LHCN-M2 (cell line): ENCODE measurements at places on chromosomes 6 and 20. TPM values are rescaled to one million over a fixed set of nuclear protein-coding genes. Genes with fewer than 3 reads are reported as not detected.
A peak's percentile ranks its signal among the peaks of the same experiment; 100 is the strongest.

- no peak for DNase-seq
Measured at GRCh38 chr6:111076024-111076695, 11.1 kb upstream of the SLC16A10 start.

GRCh38 chr6:121694389-121694788, 258.9 kb downstream of the GJA1 start:
- DNase-seq, result peak; percentile 60

GRCh38 chr20:38630727-38631126, 29.1 kb downstream of the ARHGAP40 start:
- no peak for DNase-seq

GRCh38 chr20:19926591-19926990, 90.6 kb upstream of the NAA20 start:
- DNase-seq, result no peak

DNA sequence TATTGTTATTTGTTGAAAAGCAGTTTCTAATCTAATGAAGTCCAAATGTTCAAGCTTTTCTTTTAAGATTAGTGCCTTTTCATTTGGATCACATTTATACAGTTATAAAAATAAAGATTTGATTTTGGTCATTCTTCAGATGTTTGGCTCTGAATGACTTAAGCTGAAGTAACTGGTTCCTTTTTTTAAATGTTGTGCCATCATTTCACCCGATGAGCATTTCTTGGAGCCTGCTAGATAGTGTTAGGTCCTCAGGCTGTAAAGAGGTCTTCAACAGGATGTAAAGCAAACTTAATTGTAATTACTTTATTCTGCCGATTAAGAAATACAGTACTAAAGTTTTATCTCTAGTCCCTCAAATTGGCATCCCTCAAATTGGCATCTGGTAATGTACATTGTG, 41.2 kb upstream of the ASIP start:
- DNase-seq, result no peak

DNA sequence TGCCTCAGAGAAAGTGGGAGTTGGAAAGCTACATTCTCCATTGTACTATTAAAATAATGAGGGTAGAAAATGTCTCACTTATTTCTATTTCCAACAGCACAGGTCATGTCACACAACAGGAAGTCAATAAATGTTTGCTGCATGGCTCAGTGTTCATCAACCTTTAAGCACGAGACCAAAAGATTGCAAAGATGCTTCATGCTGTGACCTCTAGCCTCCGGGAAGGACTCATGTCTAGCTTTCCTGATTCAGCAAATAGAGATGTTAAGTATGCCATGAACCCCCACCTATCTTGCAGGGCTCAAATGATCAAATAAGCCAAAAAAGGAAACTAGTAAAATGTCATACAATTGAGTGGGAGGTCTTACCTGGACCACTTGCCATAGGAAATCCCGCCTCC, 57.4 kb downstream of the NCOA6 start:
- DNase-seq, result peak; percentile 69

- DNase-seq, result no peak
Measured at GRCh38 chr6:128098000-128098581, 197.2 kb upstream of the THEMIS start.

DNA sequence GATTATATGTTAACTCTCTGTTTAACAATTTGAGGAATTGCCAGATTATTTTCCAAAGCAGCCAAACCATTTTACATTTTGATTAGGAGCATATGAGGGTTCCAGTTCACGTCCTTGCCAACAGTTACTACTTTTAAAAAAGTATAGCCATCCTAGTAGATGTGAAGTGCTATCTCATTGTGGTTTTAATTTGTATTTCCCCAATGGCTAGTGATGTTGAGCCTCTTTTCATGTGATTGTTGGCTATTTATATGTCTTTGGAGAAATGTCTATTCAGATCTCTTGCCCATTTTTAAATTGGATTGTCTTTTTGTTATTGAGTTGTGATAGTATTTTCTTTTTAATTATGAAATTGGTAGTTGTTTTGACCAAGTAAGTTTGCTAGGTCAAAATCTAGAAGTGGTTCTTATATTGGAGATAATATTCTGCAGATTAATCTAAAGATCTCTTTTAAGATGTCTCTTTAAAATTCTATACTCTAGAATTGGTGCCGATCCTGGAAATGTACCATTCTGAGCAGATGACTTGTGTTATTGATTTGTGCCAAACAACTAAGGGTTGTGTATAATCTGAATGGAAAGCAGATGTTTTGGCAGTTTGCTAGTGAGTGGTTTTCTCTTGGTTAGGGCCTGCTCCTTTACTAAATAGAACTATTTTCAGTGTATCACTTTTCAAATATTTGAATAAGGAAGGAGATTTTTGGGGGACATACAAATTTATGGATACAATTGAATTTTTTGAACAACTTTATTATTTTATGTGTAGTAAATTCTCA, 99.5 kb downstream of the CDKAL1 start:
- DNase-seq, result no peak

DNA sequence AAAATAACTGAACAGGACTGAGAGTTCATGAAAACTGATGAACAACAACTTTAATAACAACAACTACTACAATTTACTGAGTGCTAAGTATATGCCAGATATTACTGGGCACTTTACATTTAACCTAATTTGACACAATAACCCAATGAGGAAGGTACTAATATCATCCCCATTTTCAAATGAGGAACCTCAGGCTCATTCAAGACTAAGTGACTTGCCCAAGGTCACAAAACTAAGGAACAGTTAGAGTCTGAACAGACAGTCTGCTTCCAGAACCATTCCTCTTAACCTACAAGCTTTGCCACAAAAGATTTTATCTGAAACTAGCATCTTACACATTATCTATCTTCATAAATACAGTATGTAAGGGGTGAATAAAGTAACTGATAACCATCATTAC, 10.6 kb upstream of the NDRG3 start:
- no peak for DNase-seq

- DNase-seq, result peak; percentile 51
Measured at GRCh38 chr20:59184880-59185447, 21.3 kb downstream of the ZNF831 start.

GRCh38 chr20:1165521-1165920, 19.3 kb downstream of the TMEM74B start:
- no peak for DNase-seq

DNA sequence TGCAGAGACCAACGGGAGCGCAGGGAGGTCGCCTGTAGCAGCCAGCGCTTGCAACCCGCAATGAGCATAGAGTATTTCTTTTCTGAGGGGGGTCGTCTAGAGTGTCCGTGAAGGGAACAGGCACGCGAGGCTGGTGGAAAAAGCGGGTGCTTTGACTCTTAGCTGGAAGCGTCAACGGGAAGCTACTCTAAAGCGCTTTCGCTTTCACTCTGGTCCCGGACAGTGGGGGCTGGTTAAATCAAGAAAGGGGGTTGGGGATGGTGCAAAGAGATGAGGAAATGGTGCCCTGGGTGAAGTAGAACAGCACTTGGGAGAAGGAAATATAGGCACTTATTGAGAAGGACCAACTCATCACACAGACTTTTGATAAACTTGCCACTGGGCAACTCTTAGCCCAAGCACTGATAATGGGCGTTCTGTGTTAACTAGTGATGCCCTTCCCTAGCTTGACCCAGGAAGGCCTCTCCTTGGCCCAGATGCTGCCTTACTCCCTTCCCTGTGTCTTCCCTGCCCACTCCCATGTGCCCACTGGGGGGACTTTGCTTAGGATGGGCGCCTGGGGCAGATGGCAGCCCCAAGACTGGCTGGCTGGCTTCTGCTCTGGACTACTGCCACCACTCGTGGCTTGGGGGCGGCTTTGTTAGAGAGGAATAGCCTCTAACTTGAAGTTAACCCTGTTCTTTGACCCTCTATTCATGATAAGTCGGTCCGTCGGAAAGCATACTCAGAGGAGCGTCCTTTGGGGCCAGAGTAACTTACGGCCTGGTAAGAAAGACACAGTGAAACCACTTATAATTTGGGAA, 585 bp downstream of the PSMB9 start:
- DNase-seq, result peak; percentile 37

GRCh38 chr6:56655996-56656395, 13.3 kb upstream of the DST start:
- DNase-seq, result no peak

DNA sequence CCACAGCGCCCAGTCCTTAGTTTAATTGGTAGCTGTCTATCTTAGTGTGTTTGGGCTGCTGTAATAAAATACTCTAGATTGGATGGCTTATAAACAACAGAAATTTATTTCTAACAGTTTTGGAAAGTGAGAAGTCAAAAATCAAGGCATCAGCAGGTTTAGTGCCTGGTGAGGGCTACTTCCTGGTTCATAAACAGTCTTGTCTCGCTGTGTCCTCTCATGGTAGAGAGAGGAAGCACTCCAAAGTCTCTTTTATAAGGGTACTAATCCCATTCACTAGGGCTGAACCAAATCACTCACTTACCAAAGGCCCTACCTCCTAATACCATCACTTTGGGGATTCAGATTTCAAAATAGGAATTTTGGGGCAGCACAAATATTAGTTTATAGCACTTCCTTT, 336.9 kb upstream of the RSPO3 start:
- DNase-seq, result no peak

- no peak for DNase-seq
Measured at GRCh38 chr20:31930779-31931178, 21.1 kb downstream of the PDRG1 start.

GRCh38 chr6:105786890-105787655, 299.1 kb upstream of the PRDM1 start:
- DNase-seq, result no peak

- no peak for DNase-seq
Measured at GRCh38 chr6:162708971-162709370, 18.6 kb downstream of the PRKN start.

GRCh38 chr6:151370509-151371078, 20.8 kb downstream of the ZBTB2 start:
- no peak for DNase-seq

DNA sequence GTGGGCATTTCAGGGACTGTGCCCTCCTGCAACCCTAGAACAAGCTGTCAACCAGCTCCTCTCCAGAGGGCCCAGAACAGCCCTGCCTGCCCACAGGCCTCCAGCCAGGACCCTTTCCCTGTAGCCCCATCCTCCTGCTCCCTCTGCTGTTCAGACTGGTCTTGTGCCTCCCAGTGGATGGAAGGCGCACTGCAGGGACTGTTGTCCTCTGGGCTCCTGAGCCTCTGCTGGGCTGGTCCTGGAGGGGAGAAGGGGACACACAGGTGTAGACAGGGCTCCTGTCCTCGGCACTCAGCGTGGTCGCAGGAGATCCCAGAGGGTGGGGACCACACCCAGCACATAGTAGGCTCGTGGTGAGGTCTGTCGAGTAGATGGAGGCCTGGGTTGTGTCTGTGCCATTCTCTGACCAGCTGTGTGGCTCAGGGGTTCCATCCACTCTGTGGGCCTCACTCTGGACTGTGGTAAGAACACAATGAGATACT, 11.5 kb downstream of the ITPR3 start:
- DNase-seq, result peak; percentile 64

- DNase-seq, result peak; percentile 32
Measured at GRCh38 chr6:79946272-79947190, 822 bp downstream of the ELOVL4 start.

DNA sequence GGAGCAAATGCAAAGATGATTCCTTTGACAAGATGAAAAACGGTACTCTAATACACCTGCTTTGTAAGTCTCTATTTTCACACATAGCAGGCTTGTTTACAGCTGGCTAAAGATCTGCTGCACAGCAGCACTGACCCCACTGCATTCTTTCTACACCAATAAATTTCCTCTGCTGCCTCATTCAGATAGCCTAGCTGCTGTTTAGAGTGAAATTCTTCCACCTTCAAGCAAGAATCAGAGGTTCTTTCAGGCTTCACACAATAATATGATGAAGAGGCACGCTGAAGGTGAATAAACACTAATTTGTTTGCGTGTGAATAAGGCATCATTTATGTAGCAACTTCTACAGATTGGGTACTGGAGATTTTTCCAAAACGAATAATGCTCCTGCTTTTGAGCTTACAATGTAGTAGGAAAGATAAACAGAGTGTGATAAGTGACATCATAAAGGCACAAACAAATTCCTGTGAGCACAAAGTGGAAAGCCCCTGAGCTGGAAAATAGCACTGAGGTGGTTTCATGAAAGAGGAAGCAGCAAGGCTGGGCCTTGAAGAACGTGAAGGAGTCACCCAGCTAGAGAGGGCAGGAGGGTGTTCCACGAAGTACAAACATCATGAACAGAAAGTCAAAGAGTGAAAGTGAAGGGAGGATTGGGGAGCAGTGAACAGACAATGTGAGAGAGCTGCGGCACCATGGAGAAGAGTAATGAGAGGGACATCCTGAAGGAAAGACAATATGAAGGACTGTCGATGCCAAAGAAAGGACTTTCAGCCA, 543.4 kb downstream of the CD83 start:
- no peak for DNase-seq

DNA sequence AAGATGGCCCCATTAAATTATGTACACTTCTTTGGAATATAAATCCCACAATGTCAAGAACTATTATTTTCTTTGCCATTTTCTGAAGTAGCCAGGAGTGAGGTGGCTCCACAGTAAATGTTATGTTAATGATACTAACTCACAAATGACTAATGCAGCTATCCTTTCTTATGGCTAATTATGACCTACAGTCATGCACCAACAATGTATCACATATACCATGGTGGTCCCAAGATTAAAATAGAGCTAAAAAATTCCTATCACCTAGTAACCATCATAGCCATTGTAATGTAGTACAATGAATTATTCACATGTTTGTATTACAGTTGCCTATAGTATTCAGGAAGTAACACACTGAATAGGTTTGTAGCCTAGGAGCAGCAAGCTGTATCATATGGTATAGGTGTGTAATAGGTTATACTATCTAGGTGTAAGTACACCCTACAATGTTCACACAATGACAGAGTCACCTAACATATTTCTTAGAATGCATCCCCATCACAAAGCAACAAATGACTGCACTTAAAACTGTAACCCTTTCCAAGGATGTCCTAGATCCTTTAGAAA, 15.3 kb downstream of the ECHDC1 start:
- DNase-seq, result peak; percentile 43

DNA sequence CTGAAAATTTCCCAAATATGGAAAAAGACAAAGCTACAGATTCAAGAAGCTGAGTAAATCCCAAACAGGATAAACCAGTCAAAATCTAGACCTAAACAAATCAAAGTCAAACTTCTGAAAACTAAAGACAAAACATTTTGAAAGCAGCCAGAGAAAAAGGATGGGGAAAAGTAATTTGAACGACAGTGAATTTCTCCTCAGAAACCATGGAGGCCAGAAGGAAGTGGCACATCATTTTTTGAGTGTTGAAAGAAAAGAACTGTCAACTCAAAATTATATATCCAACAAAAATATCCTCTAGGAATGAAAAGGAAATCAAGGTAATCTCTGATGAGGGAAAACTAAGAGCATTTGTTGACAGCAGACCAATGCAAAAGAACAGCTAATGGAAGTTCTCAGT, 6.8 kb downstream of the RAB23 start:
- no peak for DNase-seq

NUP153 gene
- 33.3 and 39.6 TPM in 2 replicates for total RNA-seq

NKAPL gene
- total RNA-seq, result not detected in 2 replicates

COL11A2 gene
- 0.96 and 1.1 TPM in 2 replicates for total RNA-seq

RAD21L1 gene
- 0.19 and 0.29 TPM in 2 replicates for total RNA-seq

LY6G6F gene
- not detected in 2 replicates for total RNA-seq

CBLN4 gene
- not detected in 2 replicates for total RNA-seq

SLC17A1 gene
- not detected in 2 replicates for total RNA-seq

SUMO4 gene
- total RNA-seq, result 0.34 and 2.1 TPM in 2 replicates

HMGN3 gene
- 67.8 and 80.7 TPM in 2 replicates for total RNA-seq
